ENCODE measurements at places on chromosomes 6 and 20.

DNA sequence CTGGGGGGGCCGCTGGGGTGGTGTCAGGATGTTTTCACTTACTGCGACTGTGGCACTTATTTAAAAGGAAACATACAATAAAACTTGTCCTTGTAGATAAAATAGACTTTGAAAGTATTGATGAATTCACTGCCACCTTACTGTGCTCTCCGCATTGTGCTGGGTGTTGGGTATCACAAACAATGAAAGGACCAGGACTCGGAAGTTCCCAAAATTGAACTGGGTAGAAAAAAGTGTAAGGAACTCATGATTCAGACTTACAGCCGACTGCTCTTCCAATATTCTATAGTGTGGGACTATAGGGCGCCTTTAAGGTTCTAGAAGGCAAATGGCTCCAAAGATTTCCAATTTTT, 32.1 kb upstream of the ID4 start:
- DNase-seq, result no peak

DNA sequence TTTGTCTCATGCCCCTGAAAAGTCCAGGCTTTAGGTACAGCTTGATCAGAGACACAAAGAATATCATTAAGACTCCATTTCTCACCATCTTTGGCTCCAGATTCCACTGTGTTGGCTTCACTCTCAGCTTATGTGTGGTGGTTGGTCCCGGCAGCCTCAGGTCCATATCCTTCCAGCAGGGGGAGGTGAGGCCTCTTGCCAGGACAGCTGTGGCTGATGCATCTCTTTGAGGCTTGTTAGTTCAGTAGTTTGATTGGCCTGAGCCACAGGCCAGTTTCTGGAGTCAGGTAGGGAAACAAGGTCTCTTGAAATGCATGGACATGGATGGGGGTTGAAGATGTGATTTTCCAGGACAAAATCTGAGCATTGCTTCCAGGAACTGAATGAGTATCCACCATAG, 62.4 kb downstream of the JAG1 start:
- no peak for DNase-seq

DNA sequence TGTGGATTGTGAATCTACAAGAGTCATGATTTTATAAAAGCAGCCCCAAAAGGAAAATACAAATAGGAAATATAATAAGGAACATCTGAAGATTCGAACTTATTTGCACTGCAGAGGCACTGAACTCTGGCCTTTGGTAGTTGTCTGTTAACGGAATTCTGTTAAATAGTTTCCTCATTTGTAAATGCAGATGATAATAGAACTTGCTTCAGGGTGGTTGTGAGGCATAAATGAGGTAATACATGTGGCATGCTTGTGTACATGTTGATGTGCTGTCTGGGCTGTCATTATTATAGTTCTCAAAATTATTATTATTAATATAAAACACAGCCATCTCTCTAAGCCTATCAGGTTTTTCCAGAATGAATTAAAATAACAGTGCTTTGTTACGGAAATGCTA, 302.0 kb downstream of the NRN1 start:
- no peak for DNase-seq

- DNase-seq, result no peak
These were observed 84.8 kb downstream of the AHI1 start for GRCh38 chr6:135412761-135413160.

DNA sequence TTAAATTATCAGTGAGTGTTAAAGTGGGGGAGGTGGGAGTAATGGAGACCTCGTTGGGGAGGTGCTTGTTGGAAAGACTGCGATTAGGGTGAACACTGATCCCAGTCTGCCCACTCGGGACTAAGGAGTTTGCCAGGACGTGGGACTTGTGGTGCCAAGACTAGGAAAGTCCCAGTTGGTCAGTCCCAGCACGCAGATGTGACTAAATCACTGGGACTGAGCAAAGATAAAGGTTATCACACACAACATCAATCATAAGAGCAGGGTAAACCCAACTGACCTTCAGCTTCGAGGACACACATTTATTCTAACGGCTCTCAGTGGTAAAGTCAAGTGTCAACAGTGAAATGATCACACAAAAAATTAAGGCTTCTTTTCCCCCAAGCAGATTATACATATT, 45.5 kb downstream of the PDE10A start:
- DNase-seq, result no peak

GRCh38 chr20:46210672-46211330, 92.7 kb downstream of the CD40 start:
- no peak for DNase-seq

GRCh38 chr20:45091366-45091765, 9.6 kb downstream of the KCNS1 start:
- DNase-seq, result no peak

GRCh38 chr6:21840428-21840827, 246.9 kb downstream of the SOX4 start:
- no peak for DNase-seq

GRCh38 chr6:116267836-116268588, 11.7 kb downstream of the TSPYL1 start:
- no peak for DNase-seq

DNA sequence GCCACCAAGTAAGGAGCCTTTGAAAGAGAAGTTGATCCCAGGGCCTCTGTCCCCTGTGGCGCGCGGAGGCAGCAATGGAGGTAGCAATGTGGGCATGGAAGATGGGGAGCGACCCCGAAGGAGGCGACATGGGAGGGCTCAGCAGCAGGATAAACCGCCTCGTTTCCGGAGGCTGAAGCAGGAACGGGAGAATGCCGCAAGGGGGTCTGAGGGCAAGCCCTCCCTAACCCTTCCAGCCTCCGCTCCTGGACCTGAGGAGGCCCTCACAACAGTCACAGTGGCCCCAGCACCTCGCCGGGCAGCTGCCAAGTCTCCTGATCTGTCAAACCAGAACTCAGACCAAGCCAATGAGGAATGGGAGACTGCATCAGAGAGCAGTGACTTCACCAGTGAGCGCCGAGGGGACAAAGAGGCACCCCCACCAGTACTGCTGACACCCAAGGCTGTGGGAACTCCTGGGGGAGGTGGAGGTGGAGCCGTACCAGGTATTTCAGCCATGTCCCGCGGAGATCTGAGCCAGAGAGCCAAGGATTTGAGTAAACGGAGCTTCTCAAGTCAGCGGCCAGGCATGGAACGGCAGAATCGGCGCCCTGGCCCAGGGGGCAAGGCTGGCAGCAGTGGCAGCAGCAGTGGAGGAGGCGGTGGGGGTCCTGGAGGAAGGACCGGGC, 11.9 kb downstream of the PRRC2A start:
- DNase-seq, result no peak

All from NCI-H1105 (cell line).